ENCODE measurements at places on chromosomes 5 and 9.

GRCh38 chr5:88674356-88675167 lies 208.4 kb downstream of the MEF2C start:
- DNase-seq: no peak

DNA sequence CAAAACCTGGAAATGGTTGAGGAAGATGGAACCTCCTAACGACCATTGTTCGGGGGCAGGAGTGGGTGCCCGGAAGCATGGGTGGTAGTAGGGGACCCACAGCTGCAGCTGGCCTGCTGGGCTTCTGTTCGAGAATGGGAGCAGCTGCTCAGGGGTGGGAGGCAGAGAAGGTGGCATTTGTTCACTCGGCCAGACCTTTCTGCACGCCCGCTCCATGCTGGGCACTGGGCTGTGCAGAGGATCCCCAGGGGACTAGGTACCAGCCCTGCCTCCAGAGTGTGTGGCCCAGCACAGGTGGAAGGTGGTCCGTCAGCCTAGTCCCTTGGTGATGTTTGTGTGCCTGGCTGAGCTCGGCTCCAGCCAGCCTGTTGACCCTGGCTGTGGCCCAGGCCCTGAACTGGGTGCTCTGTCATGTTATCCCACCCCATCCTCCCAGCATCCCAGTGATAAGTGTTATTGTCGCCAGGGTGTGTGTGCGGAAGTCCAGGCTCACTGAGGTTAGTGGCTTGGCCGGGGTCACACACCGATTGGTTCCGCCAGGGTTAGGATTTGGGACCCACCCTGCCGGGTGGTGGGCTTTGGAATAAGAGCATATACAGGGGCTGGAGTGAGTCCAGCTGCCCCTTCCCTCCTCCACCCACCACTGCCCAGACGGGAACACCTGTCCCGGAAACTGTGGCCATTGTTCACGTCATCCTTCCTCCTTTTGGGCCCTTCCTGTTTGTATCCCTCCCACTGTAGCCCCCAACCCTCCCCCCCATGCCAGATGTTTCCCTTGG lies 4.8 kb downstream of the N4BP3 start:
- DNase-seq: no peak

GRCh38 chr5:115657125-115657880 lies 31.5 kb upstream of the TMED7 start:
- no peak for DNase-seq

GRCh38 chr9:131447600-131447999 lies 53.7 kb downstream of the PRRC2B start:
- no peak for DNase-seq

GRCh38 chr5:135063056-135063445 lies 29.0 kb upstream of the PITX1 start:
- no peak for DNase-seq

DNA sequence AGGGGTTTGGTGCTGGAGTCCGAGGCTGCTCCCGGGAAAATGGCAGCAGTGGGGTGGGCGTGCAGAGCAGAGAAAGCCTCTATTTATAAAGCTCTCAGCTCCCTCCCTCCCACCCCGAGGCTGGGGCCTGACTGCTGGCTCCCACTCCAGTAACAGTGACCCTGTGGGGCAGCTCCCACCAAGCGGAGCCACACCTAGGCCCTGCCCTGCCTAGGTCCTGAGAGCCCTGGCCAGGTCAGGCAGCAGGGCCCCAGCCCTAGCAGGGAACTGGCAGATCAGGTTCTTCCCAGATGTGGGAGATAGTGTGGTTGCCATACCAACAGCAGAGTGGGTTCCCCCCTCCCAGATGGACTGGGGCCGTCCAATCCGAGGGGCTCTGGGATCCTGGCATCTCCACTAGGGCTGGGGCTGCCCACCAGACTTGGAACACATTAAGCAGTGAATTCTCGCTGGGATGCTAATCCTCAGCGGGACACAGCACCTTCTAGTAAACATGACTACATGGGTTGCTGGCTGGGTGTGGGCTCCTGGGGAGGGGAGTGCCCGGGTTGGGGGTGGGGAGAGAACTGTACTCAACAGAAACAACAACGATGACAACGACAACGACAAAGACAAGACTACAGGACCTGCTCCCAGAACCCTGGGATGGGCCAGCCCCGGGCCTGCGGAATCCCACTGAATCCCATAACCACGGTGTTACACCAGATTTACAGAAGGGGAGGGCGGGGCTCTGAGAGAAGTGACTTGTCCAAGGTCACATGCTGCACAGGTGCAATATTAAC lies 1.5 kb downstream of the SH3GLB2 start:
- DNase-seq: no peak

DNA sequence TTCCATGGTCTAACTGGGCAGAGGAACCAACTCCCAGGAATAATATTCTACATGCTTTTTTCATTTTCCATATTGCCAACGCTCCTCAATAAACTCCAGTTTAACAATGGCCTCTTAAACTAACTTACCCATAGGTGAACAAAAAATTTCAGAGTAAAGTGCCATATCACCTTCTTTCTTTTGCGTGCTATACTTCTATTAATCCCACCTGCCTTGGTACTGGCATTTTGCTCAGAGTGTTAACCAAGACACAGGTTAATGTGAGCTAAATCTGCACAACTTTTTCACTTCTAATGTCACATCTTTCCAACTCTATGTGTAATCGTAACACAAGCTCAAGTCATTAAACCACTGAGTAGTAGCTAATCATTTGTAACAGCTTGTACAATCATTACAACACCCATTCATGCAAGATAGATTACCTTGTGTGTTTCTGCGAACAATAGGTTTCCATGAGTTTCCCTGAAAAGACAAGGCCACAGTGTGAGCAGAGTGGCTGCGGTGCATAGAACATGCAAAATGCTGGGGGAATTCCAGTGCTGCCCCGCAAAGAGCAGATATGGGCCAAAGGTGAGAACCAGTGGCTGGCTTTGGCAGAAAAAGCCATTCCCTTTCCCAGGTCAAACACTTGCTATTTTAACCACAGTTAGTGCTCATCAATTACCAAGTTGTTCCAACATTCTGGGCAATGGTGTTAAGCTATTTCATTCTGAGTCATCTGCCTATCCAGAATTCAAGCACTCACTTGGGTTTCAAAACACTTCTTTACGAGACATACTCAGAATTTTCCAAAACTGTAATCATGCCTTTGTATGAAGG lies 42.8 kb downstream of the TIMD4 start:
- DNase-seq: peak; percentile 44

DNA sequence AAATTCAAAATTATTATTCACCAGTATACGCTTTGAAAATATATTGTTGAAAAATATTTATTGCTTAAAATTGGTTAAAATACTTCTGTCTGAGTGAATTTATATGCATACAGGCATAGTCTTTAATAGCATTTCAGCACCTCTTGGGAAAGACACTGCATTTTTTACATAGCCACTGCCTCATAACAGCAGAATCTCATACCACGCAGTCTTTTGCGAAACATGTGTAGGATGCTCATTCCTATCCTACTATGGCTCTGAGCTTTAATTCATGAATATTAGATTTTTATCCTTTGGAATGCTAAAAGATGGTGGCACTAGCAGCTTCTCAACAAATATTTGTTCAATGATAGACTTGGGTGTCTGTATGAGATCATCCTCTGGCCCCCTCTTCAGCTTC lies 94.0 kb upstream of the SH3GL2 start:
- DNase-seq: no peak

DNA sequence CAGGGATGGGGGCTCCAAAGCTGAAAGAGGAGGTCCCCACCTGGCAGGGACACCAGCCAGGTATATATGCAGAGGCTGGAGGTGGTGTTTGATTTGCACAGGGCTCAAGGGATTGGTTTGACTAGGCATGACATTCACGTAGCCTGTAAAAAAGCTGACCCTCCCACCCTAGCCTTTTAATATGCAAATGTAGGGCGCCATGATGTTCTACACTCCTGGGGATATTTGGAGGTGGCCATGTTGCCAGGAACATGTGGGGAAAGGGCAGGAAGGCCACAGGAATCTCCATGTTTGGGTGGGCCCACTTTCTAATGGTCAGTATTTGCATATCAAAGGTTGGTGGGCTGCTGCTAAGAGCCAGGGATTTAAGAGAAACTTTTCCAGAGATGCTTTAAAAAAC lies 12.0 kb upstream of the THG1L start:
- DNase-seq: no peak

DNA sequence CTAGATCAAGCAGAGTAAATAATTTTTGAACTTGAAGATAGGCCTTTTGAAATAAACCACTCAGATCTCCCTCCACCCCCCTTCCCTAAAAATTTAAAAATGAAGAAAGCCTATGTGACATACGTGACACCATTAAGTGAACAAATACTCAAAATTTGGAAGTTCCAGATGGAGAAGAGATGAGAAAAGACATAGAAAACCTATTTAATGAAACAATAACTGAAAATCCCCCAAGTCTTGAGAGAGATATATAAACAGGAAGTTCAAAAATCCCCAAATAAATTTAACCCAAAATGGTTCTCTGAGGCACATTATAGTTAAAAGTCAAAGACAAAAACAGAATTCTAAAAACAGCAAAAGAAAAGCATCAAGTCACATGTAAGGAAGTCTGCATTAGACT lies 428.6 kb downstream of the PSAT1 start:
- DNase-seq: no peak

- no peak for DNase-seq
Measured at GRCh38 chr5:54234304-54234933, 76.0 kb downstream of the ARL15 start.

GRCh38 chr9:3916411-3916810 lies 383.5 kb downstream of the GLIS3 start:
- DNase-seq: no peak

GRCh38 chr9:110432253-110432652 lies 94.6 kb upstream of the TXNDC8 start:
- no peak for DNase-seq

- no peak for DNase-seq
Measured at GRCh38 chr9:111924281-111924680, 27.7 kb downstream of the UGCG start.

DNA sequence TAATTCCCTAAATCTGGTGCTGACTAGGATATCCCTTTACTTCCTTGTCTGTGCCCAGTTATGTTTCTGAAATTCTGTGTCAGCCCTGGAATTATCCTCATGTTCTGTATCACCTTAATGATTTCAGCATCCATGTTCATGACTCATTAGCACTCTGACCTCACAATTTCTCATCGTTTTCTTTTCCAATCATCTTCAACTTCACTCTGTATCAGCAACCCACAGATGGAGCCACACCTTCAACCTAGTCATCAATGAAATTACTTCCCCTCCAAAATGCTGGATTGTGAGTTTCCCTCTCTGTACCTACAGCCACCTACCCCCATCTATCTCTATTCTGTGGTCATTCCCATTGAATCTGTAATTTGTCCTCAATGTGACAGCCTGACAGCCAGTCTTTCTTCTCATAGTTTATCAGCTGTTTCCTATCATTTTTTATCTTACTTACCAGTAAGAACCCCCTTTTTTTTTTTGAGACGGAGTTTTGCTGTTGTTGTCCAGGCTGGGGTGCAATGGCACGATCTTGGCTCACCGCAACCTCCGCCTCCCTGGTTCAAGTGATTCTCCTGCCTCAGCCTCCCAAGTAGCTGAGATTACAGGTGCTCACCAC lies 3.1 kb upstream of the IL6ST start:
- DNase-seq: no peak

- no peak for DNase-seq
Measured at GRCh38 chr5:90881626-90882150, 323.1 kb downstream of the ADGRV1 start.

GRCh38 chr5:55416306-55416705 lies 108.5 kb downstream of the MTREX start:
- no peak for DNase-seq

DNA sequence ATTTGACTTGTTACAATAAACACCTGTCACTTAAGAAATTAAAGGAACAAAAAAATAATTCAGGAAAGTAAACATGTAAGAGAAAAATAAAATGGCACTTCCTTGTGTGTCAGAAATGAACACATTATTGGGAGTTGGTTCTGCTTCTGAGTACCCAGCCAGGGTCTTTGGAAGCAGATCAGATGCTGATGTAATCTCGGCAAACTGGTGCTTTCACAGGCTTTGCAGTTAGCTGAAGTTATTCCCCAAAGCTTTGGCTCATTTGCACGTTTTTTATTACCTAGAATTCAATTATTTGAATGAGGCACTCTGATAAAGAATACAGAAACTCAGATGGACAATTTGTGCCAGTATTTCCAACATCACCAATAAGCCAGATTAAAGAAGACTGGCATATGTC lies 10.9 kb downstream of the CDH18 start:
- DNase-seq: no peak

GRCh38 chr5:159403906-159404681 lies 73.8 kb upstream of the IL12B start:
- no peak for DNase-seq

- no peak for DNase-seq
Measured at GRCh38 chr9:136571531-136571930, 25.7 kb upstream of the NOTCH1 start.

DNA sequence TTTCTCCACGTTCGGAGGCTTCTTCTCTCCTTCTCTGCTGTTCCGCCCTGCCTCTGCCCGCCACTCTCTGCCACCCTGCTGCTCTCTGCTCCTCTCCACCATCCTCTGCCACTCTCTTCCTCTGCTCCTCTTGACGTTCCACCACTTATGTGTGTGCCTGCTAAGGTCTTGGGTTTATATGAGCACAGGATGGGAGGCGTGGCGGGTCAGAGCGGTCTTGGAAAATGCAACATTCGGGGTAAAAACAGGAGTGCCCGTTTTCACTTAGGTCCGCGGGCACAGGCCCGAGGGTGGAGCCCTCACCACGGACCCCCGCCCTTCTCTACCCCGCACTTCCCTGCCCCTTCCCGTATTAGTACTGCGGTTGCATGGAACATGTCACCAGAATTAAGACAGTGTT lies 114.4 kb upstream of the FBXL7 start:
- no peak for DNase-seq

- no peak for DNase-seq
Measured at GRCh38 chr9:124212381-124213050, 45.2 kb upstream of the NEK6 start.

DNA sequence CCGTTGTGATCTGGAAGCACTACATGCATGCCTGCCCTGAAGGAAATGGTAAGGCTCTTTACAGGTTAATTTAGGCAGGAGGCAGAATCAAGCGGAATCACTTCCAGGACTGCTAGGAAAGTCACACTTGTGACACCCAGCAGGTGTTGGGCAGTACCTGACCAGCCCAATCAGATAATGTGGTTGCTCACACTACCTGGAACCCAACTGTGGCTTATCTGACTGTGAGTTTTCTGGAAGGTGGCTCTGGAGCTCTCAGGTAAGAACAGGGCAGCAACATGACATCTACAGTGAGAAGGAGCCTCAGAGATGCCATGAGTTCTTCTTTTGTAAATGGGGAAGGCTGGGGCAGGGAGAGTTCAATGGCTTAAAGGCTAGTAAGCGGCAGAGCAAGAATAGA lies 146.4 kb downstream of the ARSB start:
- DNase-seq: no peak

- DNase-seq: no peak
Measured at GRCh38 chr5:17727098-17727497, 92.8 kb downstream of the TAF11L14 start.

DNA sequence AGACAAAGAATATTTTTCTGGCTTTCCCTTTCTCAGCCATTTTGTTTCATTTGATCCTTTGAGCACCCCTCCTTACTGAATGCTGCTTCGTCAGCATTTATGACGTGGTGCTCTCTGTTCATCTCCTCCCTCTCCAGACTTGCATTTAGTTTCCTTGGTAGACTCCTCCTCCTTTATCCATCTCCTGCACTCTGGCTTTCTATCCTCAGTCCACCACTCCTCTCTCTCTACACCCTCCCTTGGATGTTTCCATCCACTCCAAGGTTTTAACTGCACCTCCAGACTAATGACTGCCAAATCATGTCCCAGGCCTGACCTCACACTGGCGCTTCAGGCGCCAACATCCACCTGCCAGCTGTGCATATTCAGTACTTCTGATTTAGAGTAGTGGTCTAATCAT lies 245.4 kb downstream of the RAB3C start:
- no peak for DNase-seq

Measured in stimulated activated CD4-positive, alpha-beta T cell treated with anti-CD3 and anti-CD28 coated beads, Interleukin-1b, Interleukin-23, amount 100 ng/mL, for 24 hours (primary cell).